Ovary (tissue), 10 donors: ENCODE measurements at places on chromosomes 7 and 10. TPM values are rescaled to one million over a fixed set of nuclear protein-coding genes. Genes with fewer than 3 reads are reported as not detected.
A peak's percentile ranks its signal among the peaks of the same experiment; 100 is the strongest.

DNA sequence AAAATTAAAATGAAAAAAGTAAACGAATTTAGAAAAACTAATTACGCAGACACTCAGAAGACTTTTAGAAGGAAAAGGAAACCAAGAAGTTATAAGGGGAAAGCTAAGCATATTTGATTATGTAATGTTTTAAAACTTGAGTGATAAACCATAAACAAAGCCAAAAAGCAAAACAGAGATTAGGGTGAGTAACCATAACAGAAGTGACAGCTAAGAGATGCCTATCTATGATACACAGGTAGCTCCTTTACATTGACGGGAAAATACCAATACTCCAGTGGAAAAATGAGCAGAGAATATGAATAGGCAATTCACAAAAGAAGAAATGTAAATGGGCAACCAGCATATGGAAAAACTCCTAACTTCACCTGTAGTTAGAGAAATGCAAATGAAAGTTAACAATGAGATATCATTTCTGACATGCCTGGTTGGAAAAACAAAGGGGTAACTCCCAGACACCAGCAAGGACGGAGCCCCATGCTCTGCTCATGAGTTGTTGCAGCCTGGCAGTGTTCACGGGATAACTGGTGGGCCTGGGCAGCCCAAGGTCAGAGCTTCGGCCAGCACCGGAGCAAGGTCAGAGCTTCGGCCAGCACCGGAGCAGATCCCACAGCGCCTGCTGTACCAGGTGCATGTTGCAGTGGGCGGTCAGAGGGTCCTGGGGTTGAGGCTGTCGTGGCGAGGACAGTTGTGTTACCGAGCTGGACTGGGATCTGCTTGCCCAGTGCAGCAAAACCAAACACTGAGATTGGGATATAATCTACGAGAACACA is 58.9 kb downstream of the ALOX5 start:
- H3K27me3 ChIP-seq, result no peaks in the 10 kb centered on the region
- no peak overlapping the region for H3K27ac ChIP-seq
- H3K4me3 ChIP-seq, result no peak overlapping the region
- no peaks in the 10 kb centered on the region for H3K4me1 ChIP-seq

DNA sequence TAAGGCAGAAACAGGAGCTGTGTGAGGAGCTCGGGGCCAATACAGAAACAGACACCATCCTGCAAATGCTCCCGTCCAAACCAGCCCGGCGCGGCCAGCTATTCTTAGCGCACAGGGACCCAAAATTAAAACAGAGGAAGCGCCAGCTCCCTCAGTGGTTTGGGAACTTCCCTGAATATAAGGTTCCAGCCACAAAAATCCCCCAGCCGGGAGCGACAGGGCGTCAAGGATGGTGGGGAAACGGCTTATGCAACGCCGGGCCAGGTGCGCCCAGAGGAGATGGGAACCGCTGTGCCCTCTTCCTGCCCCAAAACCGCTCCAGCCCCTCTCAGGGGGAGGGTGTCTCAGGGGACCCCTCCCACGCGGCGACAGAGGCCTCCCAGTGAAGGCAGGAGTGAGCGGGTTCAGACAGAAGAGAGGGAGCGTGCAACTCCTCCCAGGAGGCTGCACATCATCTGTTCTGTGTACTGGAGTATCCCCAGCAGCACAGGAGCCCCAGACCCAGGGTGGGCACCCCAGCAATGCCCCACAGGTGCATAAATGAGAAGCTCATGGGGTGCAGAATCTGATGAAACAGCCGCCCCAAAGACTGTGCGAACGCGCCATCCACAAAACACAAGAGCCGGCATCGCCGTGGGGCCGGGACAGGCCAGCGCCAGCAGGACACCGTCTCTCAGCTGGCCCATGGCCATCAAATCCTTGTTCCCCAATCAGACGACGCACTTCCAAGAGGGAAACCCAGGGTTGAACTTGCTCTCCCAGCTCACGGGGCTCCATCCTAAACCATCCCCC is 73.9 kb upstream of the PDGFA start:
- DNase-seq, result no peak
- no peak overlapping the region for H3K4me3 ChIP-seq
- H3K27ac ChIP-seq, result no peak overlapping the region

- peak within 1 kb of the TSS; percentile 69 for H3K4me3 ChIP-seq
- H3K36me3 ChIP-seq, result no peaks in the 10 kb centered on the region
- peak; percentile 93 for DNase-seq
- H3K27ac ChIP-seq, result peak within 1 kb of the TSS; percentile 92
- H3K27me3 ChIP-seq, result no peaks in the 10 kb centered on the region
Observed at GRCh38 chr10:1056326-1057105, at the start of gene WDR37. Gene WDR37 (plus strand): TSS chr10:1056385. CDS start chr10:1072156, 15,771 bp downstream.

DNA sequence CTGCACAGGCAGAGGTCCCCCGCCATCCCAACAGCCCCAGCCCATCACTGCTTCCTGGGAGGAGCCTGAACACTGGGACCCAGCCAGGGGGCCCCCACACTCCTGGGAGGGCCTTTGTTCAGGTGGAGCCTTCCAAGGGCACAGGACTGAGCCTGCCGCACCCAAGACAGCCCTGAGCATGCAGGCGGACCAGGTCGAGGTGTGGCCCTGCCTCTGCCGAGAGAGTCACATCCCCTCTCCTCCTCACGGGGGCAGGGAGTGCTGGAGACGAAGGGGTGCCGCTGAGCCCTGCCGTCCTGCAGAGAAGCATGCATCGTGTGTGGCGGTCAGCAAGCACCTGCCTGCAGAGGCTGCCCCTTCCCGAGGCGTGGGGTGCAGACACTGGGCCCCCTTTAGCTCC is 7.3 kb upstream of the MAFK start:
- peaks cover 1% of the 10 kb centered on the region for H3K4me1 ChIP-seq
- H3K27ac ChIP-seq, result no peak overlapping the region
- no peaks in the 10 kb centered on the region for H3K36me3 ChIP-seq
- H3K4me3 ChIP-seq, result no peak overlapping the region

DNA sequence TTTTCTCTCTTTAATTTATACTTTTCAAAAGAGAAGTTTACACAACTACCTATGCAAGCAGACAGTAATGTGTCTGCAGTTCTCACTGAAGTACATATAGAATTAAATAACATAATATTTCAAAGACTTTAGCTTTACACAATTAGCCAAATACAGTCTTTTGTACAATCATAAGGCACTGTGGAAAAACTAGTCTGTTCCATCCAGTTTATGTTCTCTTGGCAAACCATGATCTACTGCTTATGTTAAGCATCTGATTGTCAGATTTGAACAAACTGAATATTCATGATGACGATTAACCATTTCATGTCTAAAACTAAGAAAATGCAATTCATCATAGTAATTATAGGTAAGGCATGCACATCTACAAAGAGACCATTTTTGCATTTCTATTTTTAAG is 842 bp downstream of the SEMA3A start:
- no peaks in the 10 kb centered on the region for H3K4me1 ChIP-seq
- H3K27ac ChIP-seq, result no peak overlapping the region
- DNase-seq, result no peak
- no peaks in the 10 kb centered on the region for H3K27me3 ChIP-seq
- H3K4me3 ChIP-seq, result no peak overlapping the region

DNA sequence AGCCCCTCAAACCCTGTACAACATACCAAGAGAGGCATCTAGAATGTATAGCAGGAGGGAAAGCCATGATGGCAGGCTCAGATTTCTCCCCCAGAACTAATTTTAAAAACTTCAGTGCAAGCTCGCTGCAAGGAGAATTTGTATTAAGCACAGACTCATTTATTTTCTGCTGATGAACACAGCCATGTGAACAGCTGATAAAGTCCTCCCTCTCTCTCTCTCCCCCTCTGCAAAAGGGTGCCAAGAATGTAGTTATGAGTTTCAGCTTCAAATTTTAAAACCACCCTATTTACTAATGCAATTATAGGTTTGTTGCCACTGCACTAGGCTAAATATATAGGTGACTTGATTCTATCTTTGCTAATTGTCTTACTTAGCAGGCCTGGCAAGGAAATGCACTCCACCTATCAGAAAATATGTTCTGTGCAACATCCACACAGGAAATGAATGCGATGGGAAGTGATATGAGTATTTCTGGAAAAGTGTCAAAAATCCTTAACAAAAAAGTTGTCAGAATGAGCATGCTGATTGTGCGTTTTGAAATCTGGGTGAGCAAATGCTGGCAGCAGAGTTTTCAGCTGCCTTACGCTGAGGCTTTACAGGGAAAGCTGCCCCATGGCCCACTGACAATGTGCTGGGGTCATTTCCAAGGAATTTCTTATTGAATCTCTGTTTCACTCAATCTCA is 43.4 kb upstream of the GHITM start:
- no peak overlapping the region for H3K4me3 ChIP-seq
- no peak overlapping the region for H3K27ac ChIP-seq
- no peaks in the 10 kb centered on the region for H3K36me3 ChIP-seq
- DNase-seq, result no peak

DNA sequence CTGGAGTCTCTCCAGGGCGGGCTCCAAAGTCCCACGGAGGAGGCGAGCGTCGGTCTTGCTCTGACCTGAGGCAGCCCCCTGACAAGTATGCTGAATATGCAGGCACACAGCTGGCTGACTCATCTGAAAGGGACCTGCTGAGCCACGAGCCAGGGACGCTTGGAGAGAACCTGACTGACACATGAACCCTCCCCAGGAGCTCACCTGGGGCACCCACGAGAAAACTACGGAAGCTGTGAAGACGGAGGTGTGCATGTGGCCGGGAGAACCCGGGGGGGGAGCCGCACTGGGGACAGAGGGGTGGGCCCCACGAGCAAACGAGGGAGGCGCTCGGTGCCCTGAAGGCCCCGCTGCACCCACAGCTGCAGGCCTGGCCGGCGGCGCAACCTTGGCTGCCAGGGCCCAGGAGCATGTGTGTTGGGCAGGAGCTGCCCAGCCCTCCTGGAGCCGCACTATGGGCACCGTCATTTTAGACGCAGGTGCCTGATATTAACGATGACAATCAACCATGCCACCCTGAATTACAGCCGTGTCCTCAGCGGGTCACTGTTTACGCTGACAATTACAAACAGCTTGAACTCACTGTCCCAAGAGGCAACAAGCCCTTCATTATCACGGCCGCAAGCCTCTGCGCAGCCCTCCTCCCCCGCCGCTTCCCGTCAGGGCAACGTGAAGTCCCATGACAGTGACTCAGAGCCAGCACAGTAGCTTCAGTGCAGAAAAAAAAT is 64.7 kb downstream of the DIP2C start:
- no peaks in the 10 kb centered on the region for H3K27me3 ChIP-seq
- peaks cover 23% of the 10 kb centered on the region for H3K4me1 ChIP-seq
- H3K4me3 ChIP-seq, result no peak overlapping the region
- no peaks in the 10 kb centered on the region for H3K36me3 ChIP-seq
- peak; percentile 68 for DNase-seq

DNA sequence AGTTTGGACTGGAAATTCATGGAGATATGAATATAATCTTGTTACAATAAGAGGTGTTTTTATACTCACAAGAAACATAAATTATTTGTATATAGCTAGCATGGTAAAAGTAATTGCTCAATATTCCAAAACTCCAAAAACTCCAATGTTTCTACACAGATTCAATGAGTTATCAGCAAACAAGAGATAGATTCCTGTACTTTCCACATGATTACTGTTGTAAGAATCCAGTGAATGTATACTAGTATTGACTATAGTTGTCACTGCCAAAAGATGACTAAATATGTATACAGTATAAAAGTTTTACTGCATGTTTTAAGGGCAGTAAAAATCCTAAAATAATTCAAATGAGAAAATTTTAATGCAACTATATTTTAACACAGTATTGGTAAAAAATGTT is 10.7 kb downstream of the ATOH7 start:
- H3K4me1 ChIP-seq, result no peaks in the 10 kb centered on the region
- no peak for DNase-seq
- H3K27me3 ChIP-seq, result no peaks in the 10 kb centered on the region
- no peak overlapping the region for H3K27ac ChIP-seq

DNA sequence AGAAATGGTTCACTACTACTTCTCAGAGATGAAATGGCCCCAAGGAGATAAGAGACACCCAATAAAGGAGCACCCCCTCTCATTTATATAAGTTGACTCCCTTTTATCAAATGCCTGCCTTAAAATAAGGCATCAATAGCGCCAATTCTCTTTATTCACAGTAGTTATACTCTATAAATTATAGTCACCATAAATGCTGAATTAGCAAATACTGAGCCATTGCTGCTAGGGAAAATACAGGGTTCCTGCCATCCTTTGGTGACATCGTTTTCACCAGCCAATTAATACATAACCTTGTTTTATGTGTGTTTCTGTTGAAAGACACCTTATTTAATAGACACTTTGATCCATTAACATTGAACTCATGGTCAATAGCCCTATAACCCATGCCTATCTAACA is 28.6 kb downstream of the DCLRE1C start:
- no peak overlapping the region for H3K27ac ChIP-seq
- no peak overlapping the region for H3K4me3 ChIP-seq
- H3K36me3 ChIP-seq, result no peaks in the 10 kb centered on the region
- no peaks in the 10 kb centered on the region for H3K27me3 ChIP-seq
- H3K4me1 ChIP-seq, result no peaks in the 10 kb centered on the region

DNA sequence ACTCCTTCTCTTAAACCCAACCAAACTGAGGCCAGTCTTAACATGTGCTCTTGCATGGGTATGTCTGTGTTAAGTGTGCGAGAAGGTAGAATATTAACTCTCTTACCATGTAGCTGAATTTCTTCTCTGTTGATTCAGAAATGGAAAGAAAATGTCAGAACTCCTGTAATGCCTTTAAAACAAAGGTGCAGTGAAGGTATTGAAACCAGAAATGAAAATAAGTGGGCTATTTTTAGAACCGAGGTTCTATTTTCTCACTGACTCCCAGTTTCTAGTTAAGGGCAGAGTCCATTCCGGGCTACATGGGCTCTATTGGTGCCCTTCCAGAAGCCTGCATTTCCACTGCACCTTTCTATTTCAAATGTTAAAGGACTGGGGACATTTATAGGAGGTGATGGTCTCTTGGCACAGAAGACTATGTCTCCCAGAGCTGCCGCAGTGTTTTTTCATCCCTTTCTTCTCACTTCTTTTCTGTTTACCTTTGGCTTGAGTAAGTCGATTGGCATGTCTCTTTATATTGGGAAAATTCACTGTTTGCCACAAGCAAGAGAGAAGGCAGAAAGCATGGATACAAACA is 174.9 kb downstream of the LRMDA start:
- H3K36me3 ChIP-seq, result no peaks in the 10 kb centered on the region
- H3K27ac ChIP-seq, result no peak overlapping the region
- H3K4me1 ChIP-seq, result no peaks in the 10 kb centered on the region
- no peak for DNase-seq

GRCh38 chr10:35480142-35480541 is 125.0 kb upstream of the GJD4 start:
- no peaks in the 10 kb centered on the region for H3K36me3 ChIP-seq
- no peak for DNase-seq
- H3K4me3 ChIP-seq, result no peak overlapping the region
- no peak overlapping the region for H3K27ac ChIP-seq
- peaks cover 2% of the 10 kb centered on the region for H3K4me1 ChIP-seq

GRCh38 chr10:110357871-110358270 is 53.2 kb upstream of the SMNDC1 start:
- H3K36me3 ChIP-seq, result no peaks in the 10 kb centered on the region

The DENND11 gene
- polyA plus RNA-seq, result 6.0 TPM

The VSTM4 gene
- polyA plus RNA-seq, result 28.3 TPM

The CYP3A5 gene
- polyA plus RNA-seq, result 0.45 TPM

The FZD8 gene
- polyA plus RNA-seq, result 1.4 TPM

The ZNF33B gene
- polyA plus RNA-seq, result 32.9 TPM
